ENCODE measurements at places on chromosomes 3 and 15. TPM values are rescaled to one million over a fixed set of nuclear protein-coding genes. Genes with fewer than 3 reads are reported as not detected.

DNA sequence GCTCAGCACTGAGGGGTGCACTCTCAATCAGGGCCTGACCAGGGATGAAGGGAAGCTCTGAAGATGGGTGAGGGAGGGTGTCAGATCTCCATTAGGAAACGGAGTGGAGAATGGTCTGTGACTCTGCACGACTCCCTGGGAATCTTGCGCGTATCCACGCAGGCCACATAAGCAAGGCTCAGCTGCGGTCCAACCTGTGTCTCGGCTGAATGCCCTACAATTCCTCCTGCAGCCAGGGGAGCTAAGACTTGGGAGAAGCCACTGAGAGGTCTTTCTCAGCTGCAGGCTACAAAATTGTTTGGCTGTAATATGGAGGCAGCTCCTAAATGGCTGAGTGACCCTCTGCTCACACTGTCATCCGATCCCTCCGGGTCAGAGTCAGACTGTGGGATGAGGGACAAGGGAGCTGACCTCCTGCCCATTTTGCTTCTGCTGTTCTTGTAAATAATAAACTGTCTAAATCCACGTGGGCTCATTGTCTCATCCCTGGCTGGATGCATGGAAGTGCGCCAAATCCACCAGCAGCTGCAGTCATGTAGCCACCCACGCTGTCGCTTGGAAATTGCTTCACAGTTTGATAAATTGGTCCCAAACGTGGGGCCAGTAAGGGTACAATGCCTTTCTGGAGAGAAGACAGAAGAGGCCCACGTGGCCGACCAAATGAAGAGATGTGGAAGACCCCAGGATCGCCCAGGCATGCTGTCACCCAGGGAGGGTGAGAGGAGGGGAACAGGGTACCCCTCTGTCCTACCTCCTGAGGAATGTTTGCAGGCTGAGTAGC lies 30.5 kb downstream of the ALS2CL start:
- DNase-seq, result no peak

DNA sequence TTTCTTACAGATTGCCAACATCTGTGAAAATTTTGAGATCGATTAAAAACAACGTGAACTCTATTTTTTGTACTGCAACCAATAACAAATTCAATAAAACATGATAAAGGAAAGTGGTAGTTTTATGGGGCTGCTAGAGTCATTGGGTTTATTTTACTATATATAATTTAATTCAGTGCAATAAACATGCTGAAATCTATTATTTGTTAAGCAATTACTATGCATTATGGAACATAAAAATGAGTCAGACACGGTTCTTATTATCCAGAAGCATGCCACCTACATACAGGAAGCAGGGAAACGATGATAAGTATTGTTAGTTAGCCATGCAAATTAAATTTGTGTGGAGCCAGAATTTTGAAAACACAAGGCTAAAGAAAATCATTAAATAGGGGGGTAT lies 27.2 kb downstream of the NPHP3 start:
- DNase-seq, result no peak

CACNA1D gene
- not detected for total RNA-seq

GRCh38 chr15:58535337-58535736 lies 103.5 kb downstream of the LIPC start:
- no peak for DNase-seq

DNA sequence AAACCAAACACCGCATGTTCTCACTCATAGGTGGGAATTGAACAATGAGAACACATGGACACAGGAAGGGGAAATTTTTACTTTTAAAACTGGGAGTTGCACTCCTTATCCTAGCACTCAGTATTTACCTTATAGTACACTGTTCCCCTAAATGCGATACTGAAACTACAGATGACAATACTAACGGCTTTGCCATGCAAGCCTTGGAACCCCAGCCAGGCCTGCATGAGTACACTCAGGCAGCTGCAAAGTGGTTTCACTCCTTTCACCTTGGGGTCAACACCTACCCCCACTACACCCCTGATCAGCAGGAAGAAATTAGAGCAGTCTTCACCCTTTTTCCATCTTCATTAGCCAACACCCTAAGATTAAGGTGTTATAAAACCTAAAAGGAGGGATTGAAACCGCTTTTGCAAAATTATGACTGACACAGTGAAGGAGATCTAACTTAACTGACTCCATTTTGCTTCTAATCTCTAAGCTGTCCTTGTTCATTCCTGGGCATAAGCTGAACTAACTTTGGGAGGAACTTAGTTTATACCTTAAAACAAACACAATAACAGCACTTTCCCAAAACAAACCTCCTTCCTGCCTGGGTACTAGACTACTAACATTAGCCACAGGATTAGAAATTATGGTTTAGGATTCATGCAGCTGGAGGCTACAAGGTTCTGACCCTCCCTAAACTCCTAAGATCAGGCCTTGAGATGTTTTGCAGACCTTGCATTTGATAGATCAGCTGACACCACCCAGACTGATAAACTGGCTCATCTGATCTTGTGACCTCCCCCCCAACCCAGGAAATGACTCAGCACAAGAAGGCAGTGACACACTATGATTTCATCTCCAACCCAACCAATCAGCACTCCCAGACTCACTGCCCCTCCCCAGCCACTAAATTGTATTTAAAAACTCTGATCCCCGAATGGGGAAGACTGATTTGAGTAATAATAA lies 452.1 kb upstream of the PPP2R3A start:
- DNase-seq, result no peak

SH3GL3 gene
- not detected for total RNA-seq
